Fibroblast of lung (primary cell): ENCODE measurements at places on chromosomes 5 and 9. TPM values are rescaled to one million over a fixed set of nuclear protein-coding genes. Genes with fewer than 3 reads are reported as not detected.

The DPYSL3 gene
- 52.4 and 158 TPM in 2 replicates for polyA plus RNA-seq

DNA sequence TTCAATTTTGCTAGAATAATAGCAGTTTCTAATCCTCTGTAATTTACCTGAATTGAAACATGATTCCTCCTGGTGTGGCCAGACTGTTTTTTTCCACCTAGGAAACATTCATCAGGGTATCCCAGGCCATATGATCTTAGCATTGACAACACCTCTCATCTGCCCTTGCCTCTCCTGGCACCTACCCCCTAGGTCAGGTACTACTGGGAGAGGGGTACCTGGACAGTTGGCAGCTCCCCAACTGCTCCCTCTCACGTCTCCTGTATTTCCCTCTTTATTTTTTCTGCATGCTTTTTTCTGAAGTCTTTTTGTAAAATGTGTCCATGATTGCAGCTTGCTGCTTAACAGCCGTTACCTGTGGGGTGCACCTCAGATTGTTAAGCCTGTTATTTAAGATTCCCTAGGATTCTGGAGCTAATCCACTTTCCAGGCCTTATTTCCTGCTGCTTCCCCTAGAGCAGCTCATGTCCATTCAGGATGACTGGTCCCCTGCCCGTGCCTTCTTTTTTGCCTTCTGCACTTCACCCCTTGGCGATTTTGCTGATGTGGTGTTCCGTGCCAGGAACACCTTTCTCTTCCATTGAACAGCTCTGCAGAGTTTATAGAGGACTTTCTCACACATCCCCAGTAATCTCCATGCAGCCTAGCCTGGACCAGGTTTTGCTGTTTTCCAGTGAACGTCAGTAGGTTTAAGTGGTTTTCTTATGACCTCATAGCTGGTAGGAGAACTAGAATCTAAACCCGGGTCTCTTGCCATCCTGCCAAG is 33.6 kb downstream of the SNX30 start:
- DNase-seq = peak; percentile 40

DNA sequence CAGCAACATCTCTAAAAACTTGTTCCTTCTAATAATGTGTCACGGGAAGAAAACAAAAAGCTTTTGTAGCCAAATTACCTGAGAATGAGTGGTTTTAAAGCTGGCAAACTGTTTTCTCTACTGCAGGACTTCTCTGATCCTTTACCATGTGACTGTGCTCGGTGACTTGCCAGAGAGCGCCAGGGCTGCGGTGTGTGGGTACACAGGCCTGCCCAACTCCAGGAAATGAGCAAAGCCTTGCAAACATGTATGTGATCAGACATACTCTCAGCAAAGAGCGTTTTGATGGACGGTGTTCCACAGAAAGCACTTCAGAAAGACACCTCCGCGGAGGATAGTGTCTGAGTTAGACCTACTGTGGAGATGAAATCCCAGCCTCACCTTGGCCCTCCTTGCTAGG is 157.3 kb downstream of the SPOCK1 start:
- no peak for DNase-seq

- no peak for DNase-seq
Measured at GRCh38 chr5:2903451-2904395, 152.2 kb upstream of the IRX2 start.

The TMEM174 gene
- polyA plus RNA-seq = not detected in 2 replicates

The GLRA1 gene
- polyA plus RNA-seq = not detected in 2 replicates

- DNase-seq = no peak
Measured at GRCh38 chr5:56977822-56978221, 25.9 kb upstream of the MIER3 start.

DNA sequence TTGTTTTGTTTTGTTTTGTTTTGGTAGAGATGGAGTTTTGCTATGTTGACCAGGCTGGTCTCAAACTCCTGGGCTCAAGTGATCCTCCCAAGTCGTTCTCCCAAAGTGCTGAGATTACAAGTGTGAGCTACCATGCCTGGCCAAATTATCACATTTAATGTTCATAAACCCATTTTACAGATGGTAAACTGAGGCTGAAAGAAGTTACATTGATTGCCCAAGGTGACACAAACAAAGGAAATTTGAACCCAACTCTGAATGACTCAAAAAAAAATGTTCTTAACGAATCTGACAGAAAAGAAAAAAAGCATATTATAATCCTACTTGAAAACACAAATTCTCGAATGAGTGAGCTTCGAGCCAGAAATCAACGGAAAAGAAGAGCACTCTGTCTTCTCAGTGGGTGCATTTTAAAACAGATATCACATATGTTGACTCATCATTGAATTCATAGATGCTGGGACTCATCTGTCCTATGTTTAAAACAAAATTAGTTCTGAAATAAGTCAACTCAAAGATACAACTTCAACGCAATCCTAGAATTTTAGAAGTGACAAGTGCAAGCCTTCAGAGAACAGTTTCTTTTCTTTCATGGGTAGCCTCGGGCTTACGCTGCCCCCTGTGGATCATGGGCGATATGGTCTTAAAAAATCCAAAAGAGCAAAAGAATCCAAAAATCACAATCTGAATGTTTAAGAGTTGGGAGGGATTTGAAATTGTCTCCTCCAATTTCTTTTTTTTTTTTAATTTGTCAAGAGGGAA is 28.4 kb downstream of the TIMD4 start:
- no peak for DNase-seq

- DNase-seq = peak; percentile 46
Measured at GRCh38 chr9:4750023-4750673, 9.1 kb upstream of the AK3 start.

The NDUFS4 gene
- 141 and 194 TPM in 2 replicates for polyA plus RNA-seq

The PIGO gene
- 14.8 and 18.6 TPM in 2 replicates for polyA plus RNA-seq

The OR1J2 gene
- polyA plus RNA-seq = 0.19 and 0.23 TPM in 2 replicates

GRCh38 chr5:148585988-148586387 is 68.3 kb downstream of the HTR4 start:
- DNase-seq = no peak

GRCh38 chr5:117713585-117714198 is 1139.1 kb upstream of the SEMA6A start:
- DNase-seq = no peak

The ADCY2 gene
- polyA plus RNA-seq = 0.05 and 0.11 TPM in 2 replicates

- DNase-seq = no peak
Measured at GRCh38 chr5:91487420-91487819, 104.3 kb upstream of the ARRDC3 start.

The ZNF608 gene
- polyA plus RNA-seq = 12.4 and 16.5 TPM in 2 replicates

The CCDC192 gene
- polyA plus RNA-seq = not detected in 2 replicates

GRCh38 chr5:136174021-136174659 is 18.8 kb downstream of the SMIM32 start:
- DNase-seq = peak; percentile 79

DNA sequence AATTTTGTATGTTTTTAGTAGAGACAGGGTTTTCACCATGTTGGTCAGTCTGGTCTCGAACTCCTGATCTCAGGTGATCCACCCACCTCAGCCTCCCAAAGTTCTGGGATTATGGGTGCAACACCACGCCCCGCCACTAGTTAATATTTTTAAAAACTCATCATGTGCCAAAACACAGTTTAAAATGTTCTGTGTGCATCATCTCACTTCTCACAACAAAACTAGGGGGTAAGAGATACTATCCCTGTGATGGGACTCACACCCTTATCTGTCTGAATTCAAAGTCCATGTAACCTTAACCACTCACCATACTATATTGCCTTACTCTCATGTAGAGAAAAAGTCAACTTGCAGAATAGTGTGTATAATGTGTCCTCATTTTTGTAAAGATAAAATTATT is 2.6 kb downstream of the PKD2L2 start:
- no peak for DNase-seq

The SWI5 gene
- polyA plus RNA-seq = 46.7 and 62.6 TPM in 2 replicates

DNA sequence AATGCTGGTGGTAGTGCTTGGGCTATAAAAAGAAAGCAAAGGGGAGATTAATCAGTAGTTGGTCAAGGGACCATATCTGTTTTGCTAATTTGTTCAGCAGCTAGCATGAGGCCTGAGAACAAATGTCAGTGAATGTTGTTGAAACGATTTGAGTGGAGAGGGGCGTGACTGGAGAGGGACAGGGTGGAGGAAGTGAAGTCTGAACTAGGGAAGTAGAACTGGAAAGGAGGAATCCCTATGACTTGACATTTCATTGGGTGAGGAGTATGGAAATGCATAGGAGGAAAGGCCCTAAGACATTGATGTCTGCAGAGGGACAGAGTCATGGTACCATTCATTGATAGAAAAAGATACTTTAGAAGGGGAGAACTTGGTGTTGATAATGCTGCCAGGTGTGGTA is 19.7 kb downstream of the TLE4 start:
- DNase-seq = no peak

The FAM81B gene
- polyA plus RNA-seq = not detected in 2 replicates

DNA sequence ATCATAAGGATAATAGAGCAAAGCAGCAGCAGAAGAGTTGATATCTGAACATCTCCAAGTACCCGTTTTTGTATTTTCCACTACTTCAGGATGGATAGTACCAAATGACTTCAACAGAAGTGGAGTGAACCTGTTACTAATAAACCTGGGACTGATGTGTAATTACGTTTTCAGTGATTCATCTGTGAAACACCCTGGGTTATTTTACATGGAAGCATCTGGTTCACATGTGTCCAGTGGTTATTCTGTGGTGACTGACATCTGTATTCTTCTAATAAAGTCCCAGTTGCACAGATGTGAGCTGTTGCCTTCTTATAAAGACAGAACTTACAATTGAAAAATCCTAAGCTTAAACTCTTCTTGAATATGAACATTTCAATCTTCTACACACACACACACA is 139.7 kb upstream of the VCAN start:
- peak; percentile 17 for DNase-seq

The PCDHB12 gene
- polyA plus RNA-seq = 0.02 and 0.27 TPM in 2 replicates

GRCh38 chr9:85859765-85860164 is 81.2 kb upstream of the NAA35 start:
- no peak for DNase-seq

DNA sequence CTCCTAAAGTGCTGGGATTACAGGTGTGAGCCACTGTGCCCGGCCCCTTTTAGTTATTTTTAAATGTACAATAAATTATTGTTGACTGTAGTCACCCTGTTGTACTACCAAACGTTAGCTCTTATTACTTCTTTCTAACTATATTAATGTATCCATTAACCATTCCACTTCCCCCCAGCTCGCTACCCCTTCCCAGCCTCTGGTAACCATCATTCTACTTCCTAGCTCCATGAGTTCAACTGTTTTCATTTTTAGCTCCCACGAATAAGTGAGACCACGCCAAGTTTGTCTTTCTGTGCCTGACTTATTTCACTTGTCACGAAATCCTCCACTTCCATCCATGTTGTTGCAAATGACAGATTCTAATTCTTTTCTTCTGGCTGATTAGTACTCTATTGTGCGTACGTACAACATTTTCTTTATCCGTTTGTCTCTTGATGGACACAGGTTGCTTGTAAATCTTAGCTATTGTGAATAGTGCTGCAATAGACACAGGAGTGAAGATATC is 6.5 kb downstream of the LURAP1L start:
- DNase-seq = no peak

DNA sequence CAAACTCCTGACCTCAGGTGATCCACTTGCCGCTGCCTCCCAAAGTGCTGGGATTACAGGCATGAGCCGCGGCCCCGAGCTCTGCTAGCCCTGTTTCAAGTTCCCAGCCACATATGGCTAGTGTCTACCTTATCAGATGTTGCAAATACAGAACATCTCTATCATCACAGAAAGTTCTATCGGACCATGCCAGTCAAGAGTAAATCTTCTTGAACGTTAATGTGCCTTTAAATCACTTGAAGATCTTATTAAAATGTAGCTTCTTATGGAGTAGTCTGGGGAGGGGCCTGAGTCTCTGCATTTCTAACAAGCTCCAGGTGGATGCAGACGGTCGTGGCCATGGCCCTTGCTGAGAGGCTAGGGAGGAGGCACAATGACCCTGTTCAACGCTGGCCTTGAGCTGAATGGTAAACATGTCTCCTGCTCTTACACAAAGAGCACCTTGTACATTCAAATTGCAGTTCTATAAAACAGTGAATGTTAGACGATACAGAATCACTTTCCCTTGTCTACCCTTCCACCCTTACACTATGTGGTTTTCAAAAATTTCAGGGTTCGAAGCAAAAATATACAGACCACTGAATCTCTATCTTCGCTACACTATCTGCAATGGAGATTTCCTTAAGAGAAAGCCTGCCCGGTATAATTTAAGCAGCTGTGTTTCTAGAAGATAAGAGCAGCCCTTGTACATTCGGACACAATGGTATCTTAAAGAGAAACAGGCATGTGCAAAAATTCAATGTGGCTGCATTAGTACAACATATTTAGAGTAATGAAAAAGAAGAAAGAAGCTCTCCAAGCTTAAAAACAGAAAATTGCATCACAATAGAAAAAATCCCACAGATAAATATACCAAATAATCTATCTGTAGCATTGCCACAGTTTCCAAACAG is 114.1 kb downstream of the FRMD3 start:
- no peak for DNase-seq

GRCh38 chr9:120841930-120842684 is 615 bp downstream of the PSMD5 start:
- DNase-seq = peak; percentile 3

- no peak for DNase-seq
Measured at GRCh38 chr9:114228016-114228808, 72.9 kb downstream of the COL27A1 start.

DNA sequence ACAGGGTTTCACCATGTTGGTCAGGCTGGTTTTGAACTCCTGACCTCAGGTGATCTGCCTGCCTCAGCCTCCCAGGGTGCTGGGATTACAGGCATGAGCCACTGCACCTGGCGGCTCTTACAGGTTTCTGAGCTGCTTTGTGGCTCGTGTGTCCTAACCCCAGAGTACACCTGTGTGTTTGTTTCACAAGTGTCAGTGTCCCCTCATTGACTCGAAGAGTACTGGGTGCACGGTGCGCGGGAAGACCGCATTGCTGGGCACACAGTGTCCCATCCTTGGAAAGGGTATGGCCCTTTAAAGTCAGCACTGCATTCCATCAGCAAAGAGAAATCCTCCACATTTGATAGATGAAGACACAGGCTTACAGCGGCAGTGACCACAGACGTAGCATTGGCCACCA is 23.8 kb downstream of the NDST1 start:
- DNase-seq = no peak

- no peak for DNase-seq
Measured at GRCh38 chr5:180613188-180613813, 22.0 kb upstream of the SCGB3A1 start.

DNA sequence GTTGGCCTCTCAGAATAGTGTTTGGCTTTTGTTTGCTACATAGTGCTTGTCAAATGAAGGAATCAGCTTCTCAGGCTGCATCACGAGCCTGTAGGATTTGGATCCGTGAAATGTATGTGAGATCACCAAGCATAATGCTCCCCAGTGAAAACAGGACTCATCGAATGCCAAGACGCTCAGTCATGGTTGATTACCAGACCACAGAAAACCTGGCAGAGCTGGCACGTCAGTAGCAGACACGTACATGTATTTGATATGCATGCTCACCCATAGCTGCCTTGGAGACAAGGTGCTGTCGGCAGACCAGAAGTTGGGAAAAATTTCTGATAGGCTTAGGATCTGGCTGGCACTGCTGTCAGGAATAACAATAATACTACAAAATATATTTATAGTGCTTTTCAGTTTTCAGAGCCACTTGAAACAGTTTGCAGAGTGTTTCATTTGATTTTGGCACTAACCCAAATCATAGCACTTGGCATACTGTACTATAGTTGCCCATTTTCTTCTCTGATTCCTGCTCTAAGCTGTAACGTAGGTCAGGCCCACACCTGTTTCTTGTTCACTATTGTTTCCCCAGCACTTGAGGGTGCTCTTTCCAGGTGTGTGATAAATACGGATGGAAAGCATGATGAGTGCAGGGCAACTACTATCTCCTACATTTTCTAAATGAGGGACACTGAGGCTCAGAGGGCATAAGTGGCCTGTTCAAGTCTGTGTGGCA is 226.1 kb downstream of the NR3C1 start:
- peak; percentile 93 for DNase-seq
